HFF-Myc (cell line): ENCODE measurements at places on chromosomes 11 and 22.

- no peak for DNase-seq
Observed at GRCh38 chr11:69801513-69802335, 17.5 kb downstream of the FGF3 start.

DNA sequence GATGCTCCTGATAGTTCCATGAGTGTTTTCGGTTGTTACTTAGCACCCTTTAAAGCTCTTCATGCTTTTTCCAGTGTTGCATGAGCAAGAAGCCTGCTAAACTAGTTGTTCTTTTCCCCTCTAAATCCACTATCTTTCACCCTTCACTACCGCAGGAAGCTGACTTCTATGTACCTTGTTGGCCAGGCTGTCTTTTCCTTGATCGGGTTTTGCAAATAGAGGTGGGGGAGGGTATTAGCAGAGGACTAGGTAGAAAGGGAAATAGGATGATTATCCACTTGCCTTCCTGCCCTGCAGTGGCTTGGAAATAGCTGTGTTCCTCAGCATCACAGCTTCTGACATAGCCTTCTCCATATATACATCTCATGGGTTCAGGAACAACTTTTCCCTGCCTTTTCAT, 23.9 kb downstream of the AASDHPPT start:
- no peak for DNase-seq

DNA sequence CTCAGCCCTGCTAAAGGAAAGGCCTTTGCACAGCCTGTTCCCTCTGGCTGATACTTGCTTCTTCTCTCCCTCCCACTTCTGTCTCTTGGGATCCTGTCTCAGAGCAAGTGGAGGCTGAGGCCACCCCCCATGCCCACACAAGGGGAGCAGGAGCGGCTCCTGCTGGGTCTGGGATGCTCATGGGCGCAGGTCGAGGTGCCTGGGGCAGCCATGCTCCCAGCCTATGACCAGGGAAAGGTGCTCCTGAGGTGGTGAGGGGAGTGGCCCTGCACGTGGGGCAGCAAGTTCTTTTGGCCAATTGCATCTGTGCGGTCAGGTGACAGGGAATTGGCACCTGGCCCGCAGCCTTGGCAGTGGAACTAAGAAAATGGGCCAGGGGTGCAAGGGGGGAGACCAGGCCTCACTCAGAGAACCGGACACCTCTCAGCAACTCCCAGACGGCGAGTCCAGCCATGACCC, 1.5 kb downstream of the MAPK11 start:
- DNase-seq = no peak

DNA sequence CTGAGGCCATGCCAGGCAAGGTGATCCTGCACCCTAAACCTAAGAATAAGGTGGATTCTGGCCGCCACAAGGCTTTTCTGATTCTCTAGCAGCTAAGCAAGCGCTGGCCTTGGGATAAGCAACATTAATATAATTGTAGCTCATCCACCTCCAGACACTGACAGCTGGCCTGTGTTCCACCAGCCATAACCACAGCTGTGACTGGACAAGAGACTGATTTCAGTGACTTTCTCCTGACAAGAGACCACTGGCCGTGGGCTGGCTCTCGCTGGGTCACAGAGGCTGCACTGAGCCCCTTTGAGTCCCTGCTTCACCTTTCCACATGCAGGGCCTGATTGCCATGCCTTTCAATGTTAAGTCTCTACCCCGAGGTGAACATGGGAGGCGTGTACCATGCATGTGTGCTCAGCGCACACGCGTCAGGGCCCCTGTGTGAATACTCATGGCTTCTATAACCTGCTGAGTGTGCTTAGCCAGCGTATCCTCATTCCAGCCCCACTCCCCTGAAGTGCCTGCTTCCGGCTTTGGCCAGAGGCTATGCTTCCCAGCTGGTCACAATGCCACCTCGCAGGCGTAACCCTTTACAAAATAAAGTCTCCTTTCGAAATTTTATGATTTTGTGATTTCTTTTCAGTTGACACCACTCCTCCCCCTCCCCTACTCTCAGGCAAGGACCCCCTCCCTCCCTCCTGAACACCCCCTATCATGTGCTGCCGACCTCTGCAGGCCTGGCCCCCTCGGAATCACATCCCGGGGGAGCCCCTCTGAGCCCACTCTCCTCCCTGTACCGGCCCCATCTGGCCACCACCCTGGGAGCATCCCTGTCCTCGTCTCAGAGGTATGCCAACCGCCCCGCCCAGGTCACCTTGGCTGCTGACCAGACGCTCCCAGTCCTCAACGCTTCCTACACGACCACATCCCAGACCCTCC, 128.1 kb downstream of the CTTN start:
- no peak for DNase-seq

GRCh38 chr22:48782811-48783511, 1044.7 kb downstream of the BRD1 start:
- no peak for DNase-seq

- DNase-seq = no peak
Observed at GRCh38 chr11:71539017-71539416, 1.2 kb downstream of the KRTAP5-8 start.

DNA sequence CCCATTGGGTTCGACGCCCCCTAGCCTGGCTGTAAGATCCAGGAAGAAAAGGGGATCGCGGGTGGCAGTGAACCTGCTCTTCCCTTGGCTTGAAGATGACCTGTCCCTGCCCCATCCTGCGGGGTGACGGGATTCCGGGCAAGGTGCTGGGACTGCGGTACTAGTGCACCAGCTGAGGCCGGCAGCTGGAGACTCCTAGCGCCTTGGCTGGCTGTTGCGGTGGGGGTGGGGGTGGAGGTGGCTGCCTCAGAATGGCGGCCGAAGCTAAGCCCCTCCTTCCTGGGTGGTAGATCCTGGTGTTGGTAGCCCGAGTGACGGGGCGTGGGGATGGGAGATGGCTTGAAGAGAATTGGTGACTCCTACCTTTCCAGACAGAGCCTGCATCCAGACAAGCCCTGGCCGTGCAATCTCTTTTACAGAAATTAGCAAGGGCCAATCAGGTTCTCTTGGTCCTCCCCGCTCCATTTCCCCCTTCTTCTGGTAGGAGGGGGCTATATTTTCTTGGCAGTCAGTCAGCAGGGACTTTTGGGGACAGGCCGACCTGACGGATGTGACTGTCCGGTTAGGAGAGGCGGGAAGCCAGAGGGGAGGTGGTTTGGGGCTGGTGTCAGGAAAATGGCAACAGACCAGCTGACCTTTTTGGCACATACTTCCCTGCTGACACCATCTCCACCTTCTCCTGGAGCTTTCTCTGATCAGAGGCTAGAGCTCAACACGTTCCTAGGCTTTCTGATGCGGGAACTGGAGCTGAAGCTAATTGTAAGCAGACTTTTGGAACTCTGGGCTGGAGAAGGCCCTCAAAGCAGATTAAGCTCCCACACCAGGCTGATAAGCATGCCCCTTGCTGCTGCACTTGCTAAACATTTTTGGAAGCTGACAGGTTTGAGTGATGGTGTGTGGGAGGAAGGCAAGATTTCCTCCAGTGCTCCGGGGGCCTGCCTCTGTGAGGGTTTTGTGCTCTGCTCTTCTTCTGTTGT, 2.0 kb downstream of the NAV2 start:
- DNase-seq = no peak

DNA sequence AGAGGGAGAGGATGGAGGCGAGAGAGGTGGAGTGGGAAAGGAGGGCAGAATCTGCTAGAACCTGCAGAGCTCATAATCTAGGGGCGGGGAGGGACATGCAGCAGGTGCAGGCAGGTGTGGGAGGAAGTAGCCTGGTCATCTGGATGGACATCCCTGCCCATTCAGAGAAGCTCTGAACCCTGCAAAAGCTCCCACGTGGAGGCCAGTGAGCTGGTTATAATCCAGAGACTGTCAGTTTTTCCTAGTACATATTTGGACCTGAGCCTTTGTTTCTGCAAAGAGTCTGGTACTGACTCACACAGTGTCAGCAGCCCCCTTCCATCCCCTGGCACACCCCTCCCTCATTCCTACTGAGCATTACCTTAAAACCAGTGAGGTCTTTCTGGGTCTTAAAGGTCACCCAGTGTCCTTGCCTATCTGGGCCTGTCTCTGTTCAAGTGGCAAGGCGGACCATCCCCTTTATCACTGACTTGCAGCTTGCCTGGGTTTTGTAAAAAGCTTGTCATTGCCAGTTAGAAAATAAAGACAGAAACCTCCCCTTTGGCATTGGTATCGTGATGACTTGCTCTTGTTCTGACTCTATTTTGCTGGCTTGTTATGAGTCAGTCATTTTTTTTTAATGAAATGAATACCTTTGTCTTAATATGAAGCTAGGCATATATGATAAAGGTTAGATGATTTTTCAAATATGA, 26.1 kb downstream of the PTPRJ start:
- DNase-seq = no peak

DNA sequence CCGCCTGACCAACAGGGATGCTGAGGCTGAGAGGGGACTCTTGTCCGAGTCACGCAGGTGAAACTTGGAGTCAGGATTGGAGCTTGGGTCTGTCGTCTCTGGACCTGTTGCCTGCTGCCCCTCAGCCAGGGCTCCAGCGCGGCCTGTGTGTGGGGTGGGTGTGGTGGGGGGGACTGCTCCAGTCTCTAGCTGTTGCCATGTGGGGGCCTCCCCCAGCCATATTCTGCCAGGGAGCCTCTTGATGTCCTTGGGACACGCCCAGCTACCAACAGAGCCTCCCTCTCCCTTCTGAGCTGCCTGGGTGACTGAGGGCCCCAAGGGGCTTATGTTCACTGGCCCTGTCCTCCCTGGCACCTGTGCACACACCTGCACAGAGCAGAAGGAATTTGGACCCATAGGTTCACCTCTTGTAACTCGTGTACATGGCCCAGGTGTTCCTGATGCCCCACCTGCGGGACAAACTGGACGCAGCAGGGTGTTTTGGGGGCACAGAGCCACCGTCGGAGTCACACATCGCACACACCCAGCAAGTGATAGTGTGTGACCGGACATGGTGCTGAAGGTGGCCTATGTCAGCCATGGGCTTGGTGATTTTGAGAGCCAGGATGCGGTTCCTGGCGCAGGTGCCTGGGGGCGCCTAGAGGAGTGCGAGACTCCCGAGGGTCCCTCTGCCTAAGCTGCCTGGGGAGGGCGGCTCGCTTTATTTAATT, 252.3 kb downstream of the TBC1D22A start:
- no peak for DNase-seq

- no peak for DNase-seq
Observed at GRCh38 chr11:100760744-100761143, 73.7 kb downstream of the ARHGAP42 start.

- DNase-seq = no peak
Observed at GRCh38 chr11:66414120-66414934, 6.5 kb upstream of the NPAS4 start.

DNA sequence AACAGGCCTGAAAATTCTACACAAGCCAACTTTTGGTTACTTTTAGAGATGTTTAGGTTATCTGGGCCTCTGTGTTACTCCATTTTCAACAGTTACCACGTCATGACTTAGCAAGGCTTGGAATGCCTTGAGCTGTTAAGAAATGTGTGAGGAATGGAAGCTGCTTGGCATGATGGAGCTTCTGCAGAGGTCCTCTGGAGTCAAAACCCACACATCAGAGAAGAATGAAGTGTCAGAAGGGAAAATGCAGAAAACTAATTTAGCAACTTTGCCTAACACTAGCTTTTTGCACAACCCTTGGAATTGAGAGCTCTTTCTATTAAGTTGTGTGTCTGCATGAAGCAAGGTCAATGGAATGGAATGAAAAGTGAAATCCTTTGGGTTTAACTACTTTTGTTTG, 27.4 kb downstream of the FAT3 start:
- no peak for DNase-seq

DNA sequence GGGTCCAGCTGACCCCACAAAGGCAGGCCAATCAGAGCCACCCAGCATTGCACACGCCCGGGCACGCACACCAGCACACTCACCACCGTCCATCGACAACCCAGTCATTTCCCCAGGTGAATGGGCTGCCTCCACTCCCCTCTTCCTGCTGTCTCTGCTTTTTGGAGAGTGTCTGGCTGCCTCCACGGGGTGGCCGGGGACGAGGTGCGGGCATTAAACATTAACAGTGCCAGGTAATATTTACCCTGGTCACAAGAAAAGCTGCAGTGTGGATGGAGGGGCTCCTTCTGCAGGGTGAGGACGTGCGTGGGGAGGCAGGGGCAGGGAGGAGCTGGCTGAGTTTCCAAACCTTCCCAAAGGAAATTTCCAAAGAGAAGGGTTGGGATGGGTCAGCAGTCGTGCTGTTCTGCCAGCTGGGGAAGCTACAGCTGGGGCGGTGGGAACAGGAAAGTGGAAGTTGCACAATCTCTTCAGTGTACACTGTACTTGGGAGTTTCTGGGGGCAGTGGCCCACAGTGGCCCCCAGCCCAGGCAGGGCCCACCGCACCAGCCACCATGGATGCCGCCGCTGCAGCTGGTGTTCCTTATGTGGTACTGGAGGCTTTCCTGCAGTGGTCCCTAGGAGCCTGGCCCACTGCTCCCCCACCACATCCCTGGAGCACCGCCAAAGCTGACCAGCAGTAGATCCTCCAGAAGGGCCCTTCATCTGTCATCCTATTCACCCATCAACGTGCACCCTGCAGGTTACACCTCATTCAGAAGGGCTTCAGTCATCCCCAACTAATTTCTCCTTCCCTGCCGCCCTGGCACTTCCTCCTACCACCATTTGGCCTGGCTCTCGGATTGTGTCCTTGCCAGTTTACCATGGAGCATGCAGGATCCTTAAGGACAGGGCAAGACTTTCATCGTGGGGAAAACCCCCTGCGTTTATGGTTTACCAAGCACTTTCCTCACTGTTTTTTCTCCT, at the start of gene FXYD2:
Gene FXYD2, minus strand, starts transcription at position 174 of the 967 bp plus-strand sequence. Its CDS starts 66 bp downstream, at position 108.
- no peak for DNase-seq

- no peak for DNase-seq
Observed at GRCh38 chr11:85531191-85531897, 95.8 kb downstream of the DLG2 start.

DNA sequence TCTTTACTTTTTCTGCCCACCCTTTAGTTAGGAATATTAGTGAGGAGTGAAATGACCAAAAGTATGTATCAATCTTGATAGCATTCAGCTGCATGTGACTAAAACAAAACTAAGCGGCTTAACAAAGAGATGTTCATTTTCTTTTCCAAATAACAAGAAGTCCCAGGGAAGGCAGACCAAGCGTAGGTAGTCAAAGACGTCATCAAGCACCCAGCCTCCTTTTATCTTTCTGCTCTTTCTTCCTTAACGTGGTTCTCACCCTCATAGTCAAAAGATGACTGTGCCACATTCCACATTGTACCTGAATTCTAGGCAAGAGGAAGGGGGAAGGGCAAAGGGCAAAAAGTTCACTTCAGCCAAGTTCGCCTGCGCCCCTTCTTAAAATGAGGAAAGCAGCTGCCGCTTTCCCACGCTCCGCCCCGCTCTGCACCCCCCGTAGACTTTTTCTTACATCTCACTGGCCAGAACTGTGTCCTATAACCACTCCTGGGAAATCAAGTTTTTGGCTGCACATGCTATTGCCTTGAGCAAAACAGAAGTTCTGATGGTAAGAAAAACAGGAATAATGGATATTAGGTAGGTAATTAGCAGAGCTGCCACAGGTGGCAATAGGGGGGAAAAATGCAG, 14.6 kb upstream of the PGM2L1 start:
- no peak for DNase-seq

DNA sequence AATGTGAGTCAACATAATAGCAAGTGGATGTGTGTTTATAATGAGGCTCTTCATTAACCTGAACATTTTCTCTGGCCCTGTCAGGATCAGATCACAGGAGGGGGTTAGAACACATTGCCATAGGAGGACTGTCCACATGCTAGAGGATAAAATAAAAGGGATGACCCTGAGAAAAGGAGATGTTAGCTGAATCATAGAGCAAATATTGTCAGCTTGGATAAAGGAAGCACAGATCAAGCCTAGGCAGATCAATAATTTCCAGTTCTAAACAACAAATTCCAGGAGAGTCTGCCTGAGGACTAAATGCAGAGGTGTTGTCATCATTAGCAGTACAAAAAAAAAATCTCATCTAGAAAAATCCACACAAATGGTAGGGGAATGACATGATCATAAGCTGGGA, 337.9 kb downstream of the LRRC4C start:
- DNase-seq = no peak
